ENCODE measurements at places on chromosomes 11 and 22. TPM values are rescaled to one million over a fixed set of nuclear protein-coding genes. Genes with fewer than 3 reads are reported as not detected.

Gene OR51E2
- polyA plus RNA-seq, result 0.07 TPM

Gene KRTAP5-7
- 0.01 TPM for polyA plus RNA-seq

Gene GRAMD4
- polyA plus RNA-seq, result 29.3 TPM

Gene OR52A1
- not detected for polyA plus RNA-seq

Gene RNH1
- 189 TPM for polyA plus RNA-seq

Gene CSNK2A3
- not detected for polyA plus RNA-seq

Gene OR51B5
- polyA plus RNA-seq, result not detected

Gene SCUBE2
- polyA plus RNA-seq, result 0.70 TPM

Gene CACNA1I
- not detected for polyA plus RNA-seq

Gene HORMAD2
- polyA plus RNA-seq, result not detected

Gene RBFOX2
- polyA plus RNA-seq, result 18.0 TPM

Gene CNGA4
- 0.01 TPM for polyA plus RNA-seq

Gene ABTB2
- 11.0 TPM for polyA plus RNA-seq

Gene BCO2
- 39.3 TPM for polyA plus RNA-seq

Gene GRM5
- not detected for polyA plus RNA-seq

Gene SRSF8
- 27.7 TPM for polyA plus RNA-seq
